Fibroblast of lung (primary cell): ENCODE measurements at places on chromosomes 2 and 18. TPM values are rescaled to one million over a fixed set of nuclear protein-coding genes. Genes with fewer than 3 reads are reported as not detected.

The CHRNG gene
- not detected in 2 replicates for total RNA-seq

DNA sequence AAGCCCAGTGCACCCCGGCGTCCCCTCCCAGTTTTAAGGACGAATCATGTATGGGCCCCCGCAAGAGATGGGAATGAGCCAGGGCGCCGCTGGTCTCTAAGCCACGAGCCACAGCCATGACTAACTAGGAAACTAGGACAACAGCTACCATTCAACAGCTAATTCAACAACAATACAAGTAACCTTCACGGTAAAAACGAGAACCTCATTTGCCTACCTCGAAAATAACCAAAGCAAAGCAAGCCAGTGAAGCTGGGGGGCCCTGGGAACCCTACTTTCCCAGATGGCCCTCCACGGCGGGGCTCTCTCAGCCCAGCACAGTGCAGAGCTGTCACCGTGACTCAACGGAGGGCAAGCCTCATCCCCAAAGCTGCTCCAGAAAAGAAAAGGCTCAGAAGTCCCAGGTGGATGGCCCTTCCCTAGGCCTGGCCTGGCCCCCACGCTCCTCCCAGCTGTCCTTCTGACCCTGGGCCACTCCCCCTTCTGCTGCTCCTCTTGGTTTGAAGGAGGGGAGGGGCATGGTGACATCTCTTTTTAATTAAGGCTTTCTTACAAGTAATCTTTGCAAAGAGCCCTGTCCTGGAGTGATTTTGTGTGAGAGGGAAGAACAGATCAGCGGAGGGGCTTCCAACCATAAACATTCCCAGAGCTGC is 126.3 kb downstream of the HDAC4 start:
- peak; percentile 60 for DNase-seq

DNA sequence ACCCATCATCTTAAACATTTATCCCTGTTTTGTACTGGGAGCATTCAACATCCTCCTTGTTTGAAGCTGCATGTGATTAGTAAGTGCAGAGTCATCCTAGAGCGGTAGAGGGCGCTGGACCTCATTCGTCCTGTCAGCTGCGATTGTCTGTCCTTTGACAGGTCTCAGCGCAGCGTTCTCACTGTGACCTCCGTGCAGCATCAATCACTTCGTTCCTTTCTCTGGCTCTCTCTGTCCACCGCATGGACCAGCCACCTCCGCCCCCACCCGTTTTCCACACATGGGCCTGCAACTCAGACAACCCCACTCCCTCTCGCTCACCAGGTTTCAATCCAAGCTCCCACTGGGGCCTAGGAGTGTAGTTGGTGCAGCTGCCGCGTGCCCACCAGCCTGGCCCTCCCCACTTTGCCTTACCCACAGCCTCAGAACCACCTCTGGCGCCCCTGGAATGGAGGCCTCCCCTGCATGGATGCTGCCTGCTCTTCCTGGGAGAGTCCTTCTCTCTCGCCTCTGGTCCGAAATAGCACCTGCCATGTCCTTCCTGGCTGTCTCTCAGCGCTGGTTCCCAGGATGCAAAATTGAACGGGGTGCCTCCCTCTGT is 90.5 kb downstream of the NDUFA10 start:
- DNase-seq, result no peak

DNA sequence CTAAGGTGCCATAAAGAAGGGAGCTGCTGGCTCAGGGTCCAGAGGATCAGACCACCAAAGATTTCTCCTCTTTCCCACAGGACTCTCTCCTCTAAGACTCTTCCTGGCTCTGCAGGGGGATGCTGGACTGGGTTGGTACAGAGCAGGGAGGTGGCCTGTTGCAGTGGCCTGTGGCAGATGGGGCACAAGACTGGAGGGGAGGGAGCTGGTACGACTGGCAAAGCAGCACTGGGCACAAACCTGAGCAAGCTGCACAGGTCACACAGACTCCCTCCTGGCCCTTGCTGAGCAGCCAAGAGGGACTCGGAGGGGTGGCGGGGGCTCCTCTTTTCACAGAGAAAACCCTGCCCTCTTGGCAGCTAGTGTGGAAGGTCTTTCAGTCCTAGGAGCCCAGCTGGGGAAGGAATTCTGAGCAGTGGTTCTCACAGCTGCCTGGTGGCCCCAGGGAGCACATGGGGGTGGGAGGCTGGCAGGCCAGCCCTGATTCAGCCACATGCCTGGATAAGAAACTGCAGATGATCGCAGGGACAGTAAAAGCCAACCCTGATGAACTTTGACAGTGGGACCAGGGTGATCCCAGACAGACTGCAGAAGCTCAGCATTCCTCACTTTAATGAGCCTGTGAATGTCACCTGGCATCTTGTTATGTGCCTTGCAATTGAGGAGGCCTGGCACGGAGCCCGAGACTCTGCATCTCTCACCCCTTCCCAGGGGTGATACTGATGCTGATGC is 32.5 kb upstream of the ACAA2 start:
- DNase-seq, result no peak

- no peak for DNase-seq
Observed at GRCh38 chr18:78948707-78949106, 30.9 kb upstream of the SALL3 start.

The TEKT4 gene
- not detected in 2 replicates for total RNA-seq

DNA sequence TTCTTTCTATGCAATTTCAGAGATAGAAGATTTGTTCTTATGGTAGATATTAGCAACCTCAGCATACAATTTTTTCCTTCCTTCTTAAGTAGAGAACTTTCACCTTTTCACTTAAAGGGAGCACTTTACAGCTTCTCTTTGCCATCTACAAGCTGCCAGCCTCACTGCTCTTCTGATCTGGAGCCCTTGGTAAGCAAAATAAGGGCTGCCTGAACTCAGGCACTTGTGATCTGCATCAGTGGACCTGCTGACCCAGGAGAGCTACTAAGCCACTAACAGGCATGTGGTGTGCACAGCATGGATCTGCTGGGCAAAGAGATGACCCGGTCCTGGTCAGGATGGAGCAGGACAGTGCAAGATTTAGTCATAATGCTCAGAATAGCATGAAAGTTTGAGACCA is 80.8 kb upstream of the SNTG2 start:
- no peak for DNase-seq

GRCh38 chr2:203871371-203871983 is 3.9 kb downstream of the CTLA4 start:
- DNase-seq, result no peak

DNA sequence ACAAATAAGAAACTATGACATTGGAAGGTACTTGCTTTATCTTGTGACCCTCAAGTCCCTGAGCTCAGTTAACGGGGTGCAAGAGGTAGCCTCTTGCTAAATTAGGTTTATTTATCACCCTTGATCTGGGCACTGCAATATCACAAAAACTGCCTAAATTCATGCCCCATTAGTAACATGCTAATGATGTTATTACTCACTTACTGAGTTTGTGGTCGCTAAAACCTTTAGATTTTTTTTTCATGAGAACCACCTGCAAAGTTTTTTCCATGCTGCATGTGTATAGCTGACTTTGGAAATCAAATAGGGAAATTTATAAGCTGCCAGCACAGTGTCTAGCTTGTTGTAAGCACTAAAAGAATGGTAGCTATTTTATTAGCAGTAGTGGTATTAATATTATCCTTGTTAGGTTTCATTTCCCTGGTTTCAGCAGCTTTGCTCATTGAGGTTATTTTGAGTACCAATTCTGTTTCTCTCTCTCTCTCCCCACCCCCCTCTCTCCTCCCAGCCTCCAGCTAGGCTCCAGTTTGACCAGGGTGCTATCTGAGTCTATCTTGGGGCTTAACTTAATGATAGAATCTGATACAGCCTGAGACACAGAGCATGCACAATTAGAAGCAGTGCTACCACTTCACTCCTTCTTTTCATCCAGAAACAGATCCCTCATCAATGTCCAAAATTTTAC is 88.7 kb upstream of the ATP8B1 start:
- peak; percentile 36 for DNase-seq

- DNase-seq, result no peak
Observed at GRCh38 chr2:227783404-227784138, 30.1 kb upstream of the CCL20 start.

The C18orf32 gene
- total RNA-seq, result 11.9 and 12.8 TPM in 2 replicates

- no peak for DNase-seq
Observed at GRCh38 chr18:23236876-23237468, 101.7 kb downstream of the CABLES1 start.

DNA sequence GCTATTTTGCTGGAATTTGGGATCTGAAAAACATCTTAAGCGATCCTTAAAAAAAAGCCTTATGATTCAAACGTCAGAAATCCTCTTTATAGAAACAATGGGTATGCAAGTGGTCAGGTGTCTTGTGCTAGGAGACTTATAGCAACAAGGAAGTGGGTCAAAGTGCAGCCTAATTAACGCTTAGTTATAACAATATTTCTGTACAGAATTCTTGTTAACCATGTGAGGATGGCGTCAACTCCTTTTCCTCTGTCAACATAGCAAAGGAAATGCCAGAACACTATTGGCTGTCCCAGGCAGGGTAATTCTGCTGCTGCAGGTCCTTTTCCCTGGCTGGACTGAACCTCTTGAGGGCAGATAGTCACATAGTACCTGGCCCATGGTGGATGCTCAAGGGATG is 189.4 kb downstream of the MSH2 start:
- DNase-seq, result no peak

GRCh38 chr2:148501545-148501944 is 143.0 kb upstream of the EPC2 start:
- DNase-seq, result no peak

DNA sequence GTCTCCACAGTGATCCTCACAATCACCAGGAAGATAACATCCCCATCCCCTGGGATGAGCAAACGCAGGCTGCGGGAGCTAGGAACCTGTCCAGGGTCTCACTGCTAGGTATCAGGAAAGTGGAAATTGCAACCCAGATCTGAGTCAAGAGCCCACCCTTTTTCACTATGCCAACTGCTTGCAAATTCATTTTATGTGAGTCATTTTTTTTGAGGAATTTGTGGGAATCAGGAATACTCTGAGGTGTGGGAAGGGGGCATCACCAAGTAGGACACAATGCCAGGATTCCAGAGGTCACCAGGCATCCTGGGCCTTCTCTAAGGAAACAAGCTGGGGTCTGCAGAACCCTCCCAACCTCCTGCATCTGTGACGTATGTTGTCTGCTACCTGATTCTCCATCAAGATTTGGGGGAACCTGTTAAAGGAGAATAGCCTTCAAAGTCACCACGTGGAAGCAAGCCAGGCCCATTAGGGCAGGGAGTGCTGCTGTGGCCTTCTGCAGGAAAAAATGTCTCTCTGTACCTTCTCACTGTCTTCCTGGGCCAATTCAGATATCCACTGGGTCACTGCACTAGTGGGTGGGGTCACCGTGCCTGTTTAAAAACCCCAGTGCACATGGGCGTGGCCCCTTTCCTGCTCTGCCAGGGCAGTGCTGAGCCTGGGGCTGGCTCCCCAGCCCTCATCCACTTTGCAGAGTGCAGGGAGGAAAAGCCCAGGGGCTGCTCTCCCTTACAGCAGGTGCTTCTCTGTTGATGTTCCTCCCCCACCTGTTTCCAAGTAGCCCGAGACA is 50.2 kb downstream of the MCFD2 start:
- DNase-seq, result no peak

DNA sequence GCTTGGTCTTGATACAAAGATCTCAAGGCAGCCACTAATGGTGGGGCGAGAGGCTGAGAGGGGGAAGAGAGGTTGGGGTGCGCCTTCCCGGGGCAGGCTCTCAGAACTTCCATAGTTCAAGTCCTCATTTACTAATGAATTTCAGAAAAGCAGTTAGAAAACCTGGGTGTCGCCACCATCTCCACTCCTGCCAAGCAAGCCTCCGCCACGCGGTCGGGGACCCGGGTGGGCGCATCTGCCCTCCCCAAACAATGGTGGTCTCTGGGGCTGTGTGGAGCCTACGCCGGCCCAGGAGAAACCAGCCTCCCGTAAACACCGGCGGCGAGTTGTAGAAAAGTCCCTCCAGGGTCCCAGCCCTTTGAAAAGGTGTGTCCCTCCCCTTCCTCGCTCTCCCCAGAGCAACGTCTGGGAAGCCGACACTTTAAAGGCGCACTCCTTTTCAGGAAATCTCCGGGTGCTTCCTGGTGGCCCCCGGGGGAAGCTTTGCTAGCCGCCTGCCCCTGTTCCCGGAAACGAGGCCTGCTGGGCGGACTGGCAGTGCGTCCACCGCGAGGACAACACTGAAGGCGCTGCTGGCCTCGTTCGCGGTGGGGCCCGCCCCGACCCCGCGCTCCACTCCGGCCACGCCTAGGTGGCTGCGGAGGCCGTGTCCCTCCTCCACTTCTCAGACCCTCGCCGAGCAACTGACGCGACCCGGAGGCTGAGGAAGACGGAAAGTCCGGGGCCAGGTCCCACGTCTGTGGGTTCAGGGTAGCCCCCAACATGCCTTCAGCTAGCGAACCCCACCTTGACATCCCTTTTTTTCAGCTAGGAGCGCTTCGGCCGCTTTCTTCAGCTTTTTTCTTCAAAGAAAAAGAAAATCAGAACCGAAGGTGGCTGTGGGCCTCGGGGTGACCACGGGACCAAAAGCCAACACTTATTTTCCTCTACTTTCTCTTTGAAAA is 16.8 kb downstream of the EVX2 start:
- DNase-seq, result no peak
